ENCODE measurements at places on chromosomes 12 and 14.

DNA sequence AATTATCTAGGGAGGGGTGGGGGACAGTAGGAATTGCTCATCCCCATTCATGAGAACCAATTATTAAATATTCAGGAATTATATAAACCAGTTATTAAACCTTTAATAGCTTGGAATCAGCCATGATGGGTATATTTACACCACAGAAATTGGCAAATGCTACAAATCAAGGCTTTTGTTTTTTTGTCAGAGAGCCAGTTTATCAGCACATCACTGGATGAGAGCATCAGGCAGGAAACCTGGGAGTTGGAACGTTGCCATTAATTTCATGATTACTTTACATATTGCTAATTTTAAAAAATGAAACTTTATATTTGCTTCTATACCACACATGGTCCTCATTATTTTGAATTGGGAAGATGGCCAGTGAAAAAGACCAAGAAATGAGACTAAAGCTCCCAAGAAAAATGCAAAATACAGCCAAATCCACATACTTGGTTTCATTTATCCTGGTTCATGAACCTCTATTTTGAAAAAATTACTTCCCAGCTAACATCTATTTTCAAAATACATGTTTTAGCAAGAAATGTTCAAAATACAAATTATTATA, 48.4 kb downstream of the ATL1 start:
- no peak for DNase-seq

GRCh38 chr14:101932673-101933072, 31.7 kb upstream of the DYNC1H1 start:
- DNase-seq: no peak

DNA sequence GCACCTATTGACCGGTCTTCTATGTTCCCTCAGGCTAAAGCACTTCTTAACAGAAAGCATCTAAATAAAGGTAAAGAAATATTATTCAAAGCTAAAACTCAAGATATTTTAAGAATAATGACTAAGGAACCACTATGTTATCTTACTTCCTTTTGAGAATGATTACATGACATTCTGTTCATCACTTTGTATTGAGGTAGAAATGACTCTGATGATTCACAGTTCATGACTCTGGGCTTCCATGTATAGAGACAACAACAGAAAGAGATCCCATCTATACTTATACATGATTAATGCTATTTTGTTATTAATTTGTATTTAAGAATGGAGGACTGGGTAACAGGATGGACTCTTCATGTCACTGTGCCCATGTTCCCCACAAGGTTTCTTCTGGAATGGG, 218.3 kb upstream of the OR4E1 start:
- no peak for DNase-seq

DNA sequence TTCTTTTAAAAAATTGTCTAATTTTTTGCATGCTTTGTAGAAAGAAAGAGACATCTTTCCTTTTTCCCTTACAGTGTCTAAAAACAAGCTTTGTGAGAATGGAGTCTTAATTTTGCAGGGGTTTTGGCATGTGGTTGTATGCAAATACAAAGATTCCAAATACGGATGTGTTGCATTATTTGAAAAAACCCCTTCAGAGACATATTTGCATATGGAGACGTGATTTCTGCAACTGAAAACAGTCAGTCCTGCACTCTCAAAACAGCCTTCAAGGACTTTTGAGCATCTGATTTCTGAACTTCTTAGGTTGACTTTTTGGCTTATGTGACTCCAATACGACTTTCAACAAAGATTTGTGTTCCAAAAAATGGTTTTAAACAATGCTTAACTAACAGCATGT, 7.8 kb downstream of the IRAK3 start:
- DNase-seq: no peak

GRCh38 chr14:73589116-73589515, 2.6 kb upstream of the ACOT4 start:
- DNase-seq: no peak

DNA sequence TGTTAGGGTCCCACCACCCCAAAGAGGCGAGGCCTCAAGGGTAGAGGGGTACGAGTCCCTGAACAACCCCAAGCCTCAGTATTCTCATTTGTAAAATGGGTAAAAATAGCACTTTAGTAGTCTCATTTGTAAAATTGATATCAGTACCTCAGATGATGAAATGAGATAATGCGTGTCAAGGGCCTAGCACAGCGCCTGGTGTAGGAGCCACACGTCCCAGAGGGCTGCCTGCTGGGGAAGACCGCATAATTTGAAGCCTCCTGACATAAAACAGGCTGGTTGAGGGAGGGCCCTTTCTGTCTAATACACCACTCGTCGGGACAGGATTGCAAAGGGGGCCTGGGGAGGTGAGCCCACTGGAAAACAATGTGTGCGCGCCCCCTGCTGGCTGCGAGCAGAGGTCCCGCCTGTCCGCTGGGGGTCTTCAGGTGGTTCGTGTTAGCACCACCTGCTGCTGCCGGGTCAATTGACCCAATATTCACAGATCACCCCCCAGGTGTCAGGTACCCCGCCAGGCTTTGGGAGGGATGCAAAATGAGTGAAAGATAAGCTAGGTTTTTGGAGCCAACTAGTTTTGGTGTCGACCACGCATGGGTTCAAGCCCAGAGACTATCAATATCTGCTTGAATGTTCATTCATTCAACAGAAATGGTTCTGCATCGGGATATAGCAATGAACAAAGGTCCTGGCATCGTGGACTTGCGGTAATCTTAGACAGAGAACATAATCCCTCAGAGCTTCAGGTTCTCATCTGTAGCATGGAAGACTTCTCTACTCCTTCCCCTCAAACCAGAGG, 24.7 kb upstream of the IRF2BPL start:
- no peak for DNase-seq

Data from AG04450 (cell line).